ENCODE measurements at places on chromosomes 11 and 22.

DNA sequence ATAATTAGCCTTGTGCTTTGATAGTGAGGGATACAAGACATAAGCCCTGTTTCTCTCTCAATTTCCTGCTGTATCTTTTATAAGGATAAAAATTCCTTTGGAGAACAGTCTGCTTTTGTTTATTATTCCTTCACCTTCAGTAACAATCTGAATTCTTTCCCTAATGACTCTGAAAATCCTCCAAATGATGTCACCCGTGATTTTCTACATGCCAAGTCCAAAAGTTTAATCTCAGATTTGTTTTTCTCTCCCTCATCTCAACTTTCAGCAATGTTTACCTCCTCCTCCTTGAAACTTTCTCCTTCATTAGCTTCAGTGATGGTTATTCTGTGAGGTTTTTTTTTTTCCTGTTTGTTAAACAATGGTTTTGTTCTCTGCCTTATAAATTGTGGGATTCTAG, 2.2 kb downstream of the OR51E2 start:
- no peak for DNase-seq

DNA sequence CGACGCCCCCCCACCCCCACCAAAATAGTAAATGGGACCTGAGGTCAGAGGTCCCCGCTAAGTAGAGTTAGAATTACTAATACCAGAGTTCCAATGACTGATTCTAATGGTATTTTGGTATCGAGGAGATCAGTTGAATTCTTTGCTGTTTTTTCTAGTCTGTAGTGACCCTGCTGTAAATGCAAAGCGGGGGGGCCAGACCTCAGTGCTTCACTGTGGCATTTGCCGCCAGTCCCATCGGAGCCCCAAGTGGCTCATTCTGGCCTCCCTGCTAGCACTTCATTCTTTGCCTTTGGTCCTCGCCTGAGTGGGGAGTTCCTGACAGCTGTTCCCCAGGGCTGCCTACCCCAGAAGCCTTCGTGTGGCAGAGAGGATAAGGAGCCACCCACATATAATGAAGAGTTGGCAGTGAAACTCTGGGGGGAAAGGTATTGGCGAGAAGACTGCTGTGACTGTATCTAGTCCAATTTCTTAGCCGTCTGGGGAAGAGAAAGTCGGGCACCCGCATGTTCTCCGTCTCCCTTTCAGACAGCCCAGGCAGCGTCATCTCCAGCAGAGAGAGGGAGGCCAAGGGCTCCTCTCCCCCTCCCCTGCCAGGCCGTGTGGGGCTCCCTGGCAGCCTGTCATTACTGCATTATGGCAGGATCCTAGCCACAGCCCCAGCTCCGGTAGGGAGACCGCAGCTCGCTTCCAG, 19.4 kb upstream of the CABP7 start:
- peak; percentile 68 for DNase-seq

DNA sequence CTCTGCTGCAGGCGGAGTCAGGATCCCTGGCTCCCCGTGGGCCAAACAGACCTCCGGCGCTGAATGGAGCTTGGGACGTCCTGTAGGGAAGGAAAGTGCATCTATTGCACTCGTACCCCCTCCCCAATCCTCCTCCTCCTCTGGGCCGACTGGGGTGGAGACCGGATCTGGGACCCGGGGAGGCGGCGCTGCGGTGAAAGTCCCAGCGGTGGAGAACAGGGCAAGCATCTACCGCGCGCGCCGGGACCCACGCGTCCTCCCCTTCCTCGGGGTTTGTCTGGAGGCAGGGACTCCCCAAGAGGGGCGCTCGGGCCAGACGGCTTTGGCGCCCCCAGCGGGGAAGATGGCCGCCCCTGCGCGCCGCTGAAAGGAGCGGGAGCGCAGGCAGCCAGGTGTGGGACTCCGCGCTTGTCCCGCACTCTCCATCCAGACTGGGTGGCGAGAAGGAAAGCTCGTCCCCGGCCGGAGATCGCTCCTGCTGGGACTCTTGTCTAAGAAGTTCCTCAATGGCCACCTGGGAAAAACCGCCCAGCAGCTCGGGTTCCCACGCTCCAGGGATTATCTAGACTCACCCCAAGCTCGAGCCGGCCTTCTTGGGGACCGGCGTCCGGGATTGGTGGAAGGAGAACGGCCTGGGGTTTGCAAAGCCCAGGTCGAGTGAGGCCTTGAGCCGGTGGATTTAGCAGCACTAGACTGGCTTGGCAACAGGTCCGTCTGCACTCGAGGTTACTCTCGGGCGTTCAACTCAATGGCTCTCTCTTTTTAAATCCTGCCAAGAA, 718 bp downstream of the FADS2 start:
- peak; percentile 59 for DNase-seq

- DNase-seq, result no peak
These were observed 1074.4 kb downstream of the DLG2 start for GRCh38 chr11:84552791-84553190.

- DNase-seq, result peak; percentile 79
These were observed 642 bp upstream of the PIK3C2A start for GRCh38 chr11:17208257-17208999.

DNA sequence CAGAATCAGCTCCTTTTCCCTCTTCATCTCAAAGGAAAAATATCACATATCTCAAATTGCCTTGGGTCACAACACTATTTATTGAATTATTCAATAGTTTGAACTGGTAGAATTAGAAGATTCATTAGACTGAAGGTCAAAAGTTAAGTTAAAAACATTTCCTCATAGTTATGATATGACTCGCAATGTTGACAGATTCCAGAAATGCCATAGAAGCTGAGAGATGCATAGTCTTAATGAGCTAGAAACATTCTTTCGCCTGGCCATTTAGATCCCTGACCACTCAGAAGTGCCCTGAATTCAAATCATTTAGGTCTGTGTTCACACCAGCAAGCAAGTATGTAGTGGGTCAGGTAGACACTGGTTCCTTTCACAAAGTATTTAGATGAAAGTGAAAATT, 44.4 kb downstream of the FAT3 start:
- no peak for DNase-seq

DNA sequence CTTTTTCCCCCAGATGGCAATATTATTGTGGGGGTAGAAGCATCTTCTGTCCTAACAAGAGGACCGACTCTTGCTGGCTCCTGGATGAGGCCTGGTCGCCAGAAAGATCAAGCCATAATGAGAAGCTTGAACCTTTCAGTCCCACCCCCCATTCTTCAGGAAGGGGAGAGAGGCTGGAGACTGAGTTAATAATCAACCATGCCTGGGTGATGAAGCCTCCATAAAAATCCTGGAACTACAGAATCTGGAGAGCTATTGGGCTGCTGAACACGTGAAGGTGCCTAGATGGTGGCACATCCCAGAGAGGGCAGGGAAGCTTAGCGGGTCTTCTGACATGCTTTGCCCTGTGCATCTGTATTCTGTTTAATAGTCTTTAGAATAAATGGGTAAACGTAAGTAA, 16.3 kb downstream of the AP5B1 start:
- DNase-seq, result no peak

DNA sequence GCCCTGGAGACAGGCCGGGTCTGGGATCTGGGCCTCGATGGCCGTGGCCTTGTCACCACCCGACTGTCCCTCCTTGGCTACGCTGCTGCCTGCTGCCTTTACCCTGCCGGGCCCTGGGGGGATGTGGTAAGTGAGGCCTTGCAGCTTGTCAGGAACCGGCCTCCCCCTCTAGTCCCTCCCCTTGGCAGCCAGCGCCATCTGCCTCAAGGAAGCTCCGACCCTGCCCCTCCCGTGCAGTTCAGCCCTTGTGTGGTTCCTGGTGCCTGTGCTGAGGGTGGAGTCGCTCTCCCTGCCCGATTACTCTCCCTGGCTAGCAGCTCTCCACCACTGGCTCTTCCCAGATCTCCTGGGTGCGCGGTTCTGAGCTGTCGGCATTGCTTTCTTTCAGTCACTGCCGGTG, 33.7 kb downstream of the CTTN start:
- DNase-seq, result no peak

- DNase-seq, result no peak
These were observed 63.7 kb downstream of the HIPK3 start for GRCh38 chr11:33320814-33321330.

GRCh38 chr11:22449441-22449840, 111.3 kb downstream of the SLC17A6 start:
- DNase-seq, result no peak

DNA sequence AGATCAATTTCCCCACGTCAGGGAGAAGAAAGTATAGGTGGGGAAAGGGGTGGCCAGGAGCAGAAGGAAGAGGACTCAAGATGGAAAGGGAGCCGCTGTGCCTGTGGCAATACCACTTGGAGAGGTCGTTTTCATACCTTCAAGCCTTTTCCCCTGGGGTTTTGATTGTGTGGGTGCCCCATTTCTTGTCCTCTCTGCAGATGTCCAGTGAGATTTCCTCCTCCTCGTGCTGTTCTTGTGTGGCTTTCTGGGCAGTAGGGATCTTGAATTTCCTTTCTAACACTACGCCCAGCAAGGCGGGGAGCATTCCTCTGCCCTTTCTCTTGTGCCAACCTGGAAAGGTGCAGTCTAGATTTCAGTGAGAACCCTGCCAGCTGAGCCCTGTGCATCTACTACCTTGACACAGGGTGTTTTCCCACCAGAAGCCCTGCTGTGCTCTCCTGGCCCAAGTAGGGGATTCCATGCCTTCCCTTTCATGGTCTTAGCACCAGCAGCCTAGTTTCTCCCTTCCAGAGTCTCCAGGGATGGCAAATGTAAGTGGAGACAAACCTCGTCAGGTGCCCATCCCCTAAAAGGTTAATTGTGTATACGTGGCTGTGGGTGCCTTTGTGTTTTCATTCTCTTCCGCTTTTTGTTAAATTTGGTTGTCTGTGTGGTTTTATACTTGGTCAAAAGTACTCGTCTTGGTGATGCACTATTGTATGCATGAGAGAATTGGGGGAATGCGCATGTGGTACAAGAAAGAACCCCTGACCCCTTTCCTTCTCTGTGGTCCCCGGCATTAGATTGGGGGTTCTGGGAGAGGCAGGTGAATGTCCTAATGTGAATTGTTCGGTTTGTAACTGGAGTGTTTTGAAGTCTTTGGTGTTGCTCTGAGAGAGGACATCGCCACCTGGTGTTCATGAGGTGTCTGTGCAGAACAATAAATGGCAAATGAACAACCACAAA, 71.4 kb upstream of the MPEG1 start:
- DNase-seq, result peak; percentile 36

DNA sequence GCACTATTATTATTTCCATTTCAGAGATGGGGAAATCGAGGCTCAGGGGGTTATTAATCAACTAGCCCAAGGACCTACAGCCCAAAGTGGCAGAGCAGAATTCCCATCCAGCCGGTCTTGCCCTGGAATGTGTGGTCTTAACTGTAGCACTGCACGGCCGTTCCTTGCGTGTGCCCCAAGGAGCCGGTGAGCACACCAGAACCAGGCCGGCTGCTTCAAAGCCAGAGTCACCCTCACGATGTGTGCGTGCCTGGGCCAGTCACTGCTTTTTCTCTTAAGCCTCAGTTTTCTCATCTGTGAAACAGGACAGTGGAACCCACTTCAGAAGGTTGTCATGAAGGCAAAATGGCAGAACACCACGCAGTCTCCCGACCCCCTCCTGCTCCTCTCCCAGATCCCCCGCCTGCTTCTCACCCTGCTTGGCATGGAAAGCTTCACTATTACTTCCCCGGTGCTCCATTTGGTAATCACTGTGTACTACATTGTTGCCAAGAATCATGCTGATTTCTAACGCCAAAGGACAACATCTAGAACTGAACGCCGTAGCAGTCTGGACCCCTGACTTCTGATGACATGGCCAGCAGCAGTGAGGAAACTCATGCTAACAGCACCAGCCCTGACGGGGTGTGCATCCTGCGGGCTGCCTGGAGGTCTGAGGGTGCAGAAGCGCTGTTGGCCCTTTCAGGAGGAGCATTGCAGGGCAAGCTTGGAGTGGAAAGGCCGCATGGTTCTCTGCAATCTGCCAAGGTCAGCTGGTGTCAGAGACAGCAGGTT, 106.8 kb upstream of the B3GAT1 start:
- no peak for DNase-seq

DNA sequence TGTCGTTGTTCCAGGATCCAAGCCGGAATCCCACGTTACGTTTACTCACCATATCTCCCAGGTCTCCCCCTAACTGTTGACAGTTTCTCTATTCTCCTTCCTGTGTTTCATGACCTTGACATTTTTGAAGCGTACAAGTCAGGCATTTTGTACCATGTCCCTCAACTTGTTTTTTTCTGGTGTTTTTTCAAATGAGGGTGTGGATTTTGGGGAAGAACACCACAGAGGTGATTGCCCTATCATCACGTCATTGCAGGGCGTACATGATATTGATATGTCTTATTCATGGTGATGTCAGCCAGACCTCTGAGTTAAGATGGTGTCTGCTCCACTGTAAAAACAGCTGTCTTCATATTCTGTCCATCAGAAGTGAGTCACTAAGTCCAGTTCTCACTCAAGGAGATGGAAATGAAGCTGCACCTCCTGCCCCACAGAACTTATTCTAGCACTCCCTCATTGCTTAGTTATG, 28.3 kb upstream of the SOX10 start:
- no peak for DNase-seq
